NCI-H1417 treated with DMSO at 0.1 percent for 48 hours (cell line): ENCODE measurements at places on chromosomes 3 and 15.

DNA sequence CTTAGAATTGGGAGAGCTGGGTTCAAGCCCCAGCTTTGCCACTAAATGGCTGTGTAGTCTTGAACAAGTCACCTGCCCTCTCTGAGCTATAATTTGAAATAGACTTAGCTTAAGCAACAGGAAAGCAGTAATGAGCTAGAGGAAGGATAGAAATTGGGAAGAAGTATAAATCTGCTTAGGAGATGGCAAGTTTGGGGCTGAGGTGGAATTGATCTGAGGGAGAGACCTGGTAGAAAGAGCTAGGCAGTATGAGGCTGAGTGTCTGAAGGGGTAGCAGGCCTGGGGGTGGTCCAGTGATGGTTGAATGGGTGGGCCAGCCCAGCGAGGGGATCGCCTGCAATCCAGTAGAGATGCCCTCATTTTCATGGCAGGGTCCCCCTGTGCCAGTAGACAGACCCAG is 22.9 kb downstream of the LPP start:
- no peak for DNase-seq

DNA sequence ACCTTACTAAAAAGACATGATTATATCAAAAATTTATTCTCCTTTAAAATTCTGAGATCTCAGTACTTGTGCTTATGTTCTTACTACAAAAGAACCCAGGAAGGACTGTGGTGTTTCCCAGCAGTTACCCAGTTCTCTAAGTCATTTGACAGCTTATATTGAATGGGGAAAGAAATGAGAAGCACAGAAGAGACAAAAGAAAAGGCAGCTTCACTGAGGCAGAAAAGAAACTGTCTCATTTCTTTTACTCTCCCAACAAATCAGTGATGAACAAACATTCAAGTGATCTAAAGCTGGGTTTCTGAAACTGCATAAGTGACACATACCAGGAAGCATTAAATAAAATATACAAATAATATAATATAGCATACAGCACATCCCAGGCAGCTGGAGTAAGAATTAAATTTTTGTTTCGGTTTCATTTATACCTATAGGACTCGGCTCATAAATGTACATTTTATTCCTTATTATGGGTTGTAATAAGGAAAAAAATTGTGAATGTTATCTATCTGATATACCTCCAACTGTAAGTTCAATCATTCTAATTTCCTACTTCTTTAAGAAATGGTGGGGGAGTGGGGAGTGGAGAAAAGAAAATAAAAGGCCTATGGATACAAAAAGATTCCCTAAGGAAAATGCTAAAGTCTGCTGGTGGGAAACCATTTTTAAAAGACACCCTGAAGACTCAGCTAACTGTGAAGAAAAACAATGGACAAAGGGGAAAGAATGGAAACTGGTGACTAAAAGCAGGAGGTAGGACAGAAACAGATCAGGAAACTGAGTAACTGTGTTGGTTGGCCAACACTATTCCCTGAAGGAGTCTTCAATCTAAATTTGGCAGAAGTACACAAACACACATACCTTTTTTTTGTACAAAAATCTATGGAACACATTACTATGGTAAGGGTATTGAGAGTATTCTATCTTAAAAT is 156.8 kb downstream of the TBC1D5 start:
- DNase-seq = no peak

DNA sequence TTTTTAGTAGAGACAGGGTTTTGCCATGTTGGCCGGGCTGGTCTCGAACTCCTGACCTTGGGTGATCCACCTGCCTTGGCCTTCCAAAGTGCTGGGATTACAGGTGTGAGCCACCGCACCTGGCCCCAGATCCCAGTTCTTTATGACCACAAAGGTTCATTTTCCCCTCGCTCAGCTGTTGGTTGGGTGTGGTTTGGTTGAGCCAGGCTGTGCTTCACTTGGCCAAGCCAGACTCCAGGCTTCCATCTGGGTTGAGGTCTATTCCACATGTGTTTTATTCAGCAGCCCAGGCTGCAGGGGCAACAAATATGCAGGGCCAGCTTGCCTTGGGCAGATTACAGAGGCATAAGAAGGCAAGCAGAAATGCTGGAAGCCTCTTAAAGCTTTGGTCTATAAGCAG is 13.7 kb downstream of the CGNL1 start:
- DNase-seq = no peak

DNA sequence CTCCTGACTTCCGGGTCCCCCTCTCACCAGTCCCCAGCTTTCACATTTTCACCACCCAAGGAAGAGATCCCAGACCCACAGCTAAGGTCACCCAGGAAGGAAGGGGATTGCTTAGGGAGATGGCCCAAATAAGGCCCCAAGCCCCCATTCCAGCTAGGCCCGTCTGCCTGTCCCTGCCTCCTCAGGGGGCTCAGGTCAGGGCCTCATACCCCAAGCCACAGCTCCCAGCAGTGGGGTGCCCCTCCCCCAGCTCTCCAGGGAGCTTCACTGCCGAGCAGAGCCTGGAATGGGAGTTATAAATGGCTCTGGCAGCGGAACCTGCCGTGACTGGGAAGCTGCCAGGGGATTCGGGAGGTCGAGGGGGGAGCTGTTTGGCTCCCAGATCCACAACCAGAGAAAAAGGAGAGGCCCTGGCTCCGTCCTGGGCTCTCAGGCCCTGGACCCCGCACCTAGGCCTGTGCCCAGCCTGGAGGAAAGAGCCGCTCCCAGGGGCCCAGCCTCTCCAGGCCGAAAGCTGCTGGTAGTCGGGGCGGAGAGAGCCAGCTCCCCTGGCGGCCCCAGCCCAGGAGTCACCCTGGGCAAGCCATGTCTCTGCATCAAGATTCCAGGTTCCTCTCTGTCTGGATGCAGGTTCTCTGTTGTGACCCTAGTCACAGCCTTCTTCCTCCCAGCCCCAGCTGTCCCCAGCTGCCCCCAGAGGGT is 550 bp downstream of the CCDC9B start:
- DNase-seq = no peak

DNA sequence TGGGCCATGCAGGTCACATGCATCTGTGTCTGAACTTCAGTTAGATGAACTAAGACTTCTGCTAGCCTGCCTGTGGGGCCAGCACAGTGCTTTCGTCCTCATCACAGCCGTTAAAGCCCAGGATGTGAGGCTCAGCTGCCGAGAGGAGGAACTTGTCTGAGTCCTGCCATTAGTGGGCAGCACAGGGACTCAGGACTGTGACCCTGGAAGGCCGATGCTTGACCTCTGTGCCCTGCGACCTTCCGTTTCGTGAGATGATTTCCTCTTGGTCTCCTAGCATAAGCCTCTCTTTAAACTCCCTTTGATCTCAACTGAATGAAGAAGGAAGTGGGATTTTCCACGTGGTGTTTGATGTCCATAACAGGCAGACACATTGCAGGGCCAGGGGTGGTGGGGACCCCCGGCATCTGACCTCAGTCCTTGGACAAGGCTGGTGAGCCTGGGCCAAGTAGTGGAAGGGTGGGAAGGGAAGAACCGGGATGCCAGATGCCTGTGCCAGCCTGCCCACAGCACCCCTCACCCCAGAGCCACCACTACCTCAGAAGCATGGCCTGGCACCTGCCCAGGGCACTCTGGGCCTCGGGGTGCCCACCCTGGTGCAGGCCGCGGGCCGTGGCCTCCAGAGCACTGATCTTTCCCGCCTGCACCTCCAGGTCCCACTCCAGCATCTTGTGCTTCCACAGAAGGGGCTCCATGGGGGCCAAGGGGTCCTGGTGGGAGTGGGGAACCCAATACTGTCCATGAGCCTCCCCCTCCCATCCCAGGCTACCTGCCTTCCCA is 21.6 kb downstream of the PLA2G4B start:
- no peak for DNase-seq

- no peak for DNase-seq
Measured at GRCh38 chr15:64279131-64279530, 76.8 kb downstream of the CSNK1G1 start.

- DNase-seq = no peak
Measured at GRCh38 chr3:17542591-17542990, 199.8 kb downstream of the TBC1D5 start.

DNA sequence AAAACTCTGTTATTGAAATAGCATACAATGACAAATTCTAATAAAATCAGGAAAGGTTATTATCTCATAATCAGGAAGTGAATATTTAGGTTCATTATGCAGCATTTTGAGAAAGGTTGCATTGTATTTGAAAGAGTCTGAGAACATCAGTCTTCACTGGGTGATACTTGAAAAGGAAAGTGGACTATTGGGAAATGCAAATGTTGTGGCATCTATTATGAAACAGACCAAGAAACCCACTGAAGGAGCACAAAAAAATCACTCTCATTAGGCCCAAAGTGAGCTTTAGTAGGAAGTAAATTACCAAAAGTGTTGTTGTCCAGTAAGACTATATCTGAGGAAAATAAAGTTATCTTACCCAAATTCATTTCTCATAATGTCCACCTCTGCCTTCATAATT is 90.8 kb downstream of the ZPLD1 start:
- DNase-seq = no peak

- DNase-seq = no peak
Measured at GRCh38 chr3:195460091-195460713, 17.4 kb upstream of the ACAP2 start.

GRCh38 chr3:77038930-77039605 is 831 bp upstream of the ROBO2 start:
- no peak for DNase-seq

DNA sequence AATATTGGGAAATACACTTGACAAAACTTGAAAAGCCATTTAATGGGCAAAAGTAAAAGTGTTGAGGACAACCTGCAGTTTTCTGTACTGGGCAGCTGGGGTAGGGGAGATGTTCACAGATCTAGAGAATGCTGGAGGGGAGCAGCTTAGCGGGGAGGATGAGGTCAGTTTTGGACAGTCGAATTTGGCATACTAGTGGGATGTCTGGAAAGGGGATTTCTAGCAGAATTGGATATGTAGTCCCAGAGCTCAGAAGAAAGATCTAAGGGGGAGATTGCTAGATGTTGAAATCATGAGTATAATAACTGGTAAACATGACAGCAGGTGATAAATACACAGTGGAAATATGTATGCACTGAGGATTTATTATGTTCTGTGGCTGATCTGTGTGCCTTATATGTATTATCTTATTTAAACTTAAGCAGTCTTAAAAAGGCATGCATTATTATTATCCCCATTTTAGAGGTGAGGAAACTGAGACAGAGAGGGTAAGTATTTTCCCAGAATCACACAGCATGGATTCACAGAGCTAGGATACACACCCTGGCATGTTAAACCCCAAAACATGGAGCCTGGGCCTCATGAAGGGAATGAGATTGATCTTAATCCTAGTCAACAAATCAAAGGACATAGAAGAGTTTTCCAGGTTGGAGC is 42.7 kb downstream of the TLNRD1 start:
- no peak for DNase-seq

- DNase-seq = no peak
Measured at GRCh38 chr3:182241766-182242488, 530.2 kb downstream of the SOX2 start.

DNA sequence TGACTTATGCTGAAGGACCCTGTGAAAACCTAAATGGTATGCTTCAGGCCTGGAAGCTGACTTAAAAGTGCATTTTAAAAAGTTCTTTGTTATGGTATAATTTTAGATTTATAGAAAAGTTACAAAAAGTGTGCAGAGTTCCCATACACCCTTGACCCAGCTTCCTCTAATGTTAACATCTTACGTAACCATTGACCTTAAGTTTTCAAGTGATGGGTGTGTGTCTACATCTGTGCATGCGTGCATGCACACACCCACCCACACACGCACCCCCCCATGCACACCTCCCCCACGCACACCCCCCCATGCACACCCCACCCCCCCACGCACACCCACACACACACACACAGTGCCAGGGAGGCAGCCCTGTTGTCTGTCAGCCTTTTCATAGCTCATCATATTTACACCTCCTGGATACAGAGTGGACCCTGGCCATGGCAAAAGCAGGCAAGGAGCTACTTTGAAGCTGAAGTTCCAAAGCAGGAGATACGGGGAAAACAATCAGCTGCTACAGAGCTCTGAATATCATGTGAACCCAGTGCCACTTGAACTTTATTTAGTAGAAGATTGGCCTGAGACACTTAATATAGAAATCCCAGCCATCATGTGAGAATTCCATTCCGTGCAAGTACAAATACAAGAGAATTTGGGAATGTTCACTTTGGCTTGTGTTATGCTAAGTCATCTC is 30.0 kb upstream of the TRAK1 start:
- no peak for DNase-seq

DNA sequence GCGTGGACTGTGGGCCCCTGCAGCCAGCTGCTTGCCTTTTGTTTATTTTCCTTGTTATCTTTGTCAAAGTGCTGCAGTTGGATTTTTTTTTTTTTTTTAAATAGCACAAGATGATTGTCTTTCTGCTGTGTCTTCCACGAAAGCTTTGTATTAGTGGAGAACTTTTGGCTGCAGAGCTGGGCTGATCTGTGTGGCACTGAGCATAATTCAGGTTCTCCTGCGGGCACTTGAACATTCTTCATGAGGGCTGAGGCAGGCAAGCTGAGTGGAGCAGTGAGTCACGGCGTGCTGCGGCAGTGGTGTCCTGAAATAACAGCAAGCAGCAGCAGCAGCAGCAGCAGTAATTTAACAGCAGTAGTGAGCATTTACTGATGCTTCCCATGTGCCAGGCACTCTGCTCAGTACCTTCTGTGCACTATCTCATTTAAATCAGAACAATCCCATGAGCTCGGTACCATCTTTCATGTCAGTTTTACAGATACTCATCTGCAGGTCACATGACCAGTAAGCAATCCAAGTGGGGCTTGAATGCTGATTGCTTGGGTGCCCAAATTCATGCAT is 45.8 kb downstream of the MITF start:
- no peak for DNase-seq

DNA sequence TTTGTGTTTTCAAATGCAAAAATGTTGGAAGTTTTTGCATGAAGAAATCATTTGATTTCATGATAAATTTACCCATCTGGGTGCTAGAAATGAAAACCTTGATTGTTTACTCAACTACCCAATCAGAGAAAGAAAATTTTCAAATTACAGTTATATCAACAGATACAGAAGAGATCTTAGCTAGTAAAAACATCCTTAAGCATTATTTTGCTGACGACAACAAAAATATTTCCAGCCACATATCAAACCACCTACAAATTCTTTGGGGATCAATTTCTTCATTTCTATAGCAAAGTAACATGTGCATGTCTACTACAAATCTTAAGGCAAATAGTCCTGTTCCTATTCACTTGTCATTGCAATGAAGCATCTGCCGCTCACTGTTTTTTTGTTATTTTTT is 530.3 kb downstream of the ZIC1 start:
- DNase-seq = no peak
